ENCODE measurements at places on chromosomes 16 and 17.

- H3K27ac ChIP-seq: no peak overlapping the region
- H3K36me3 ChIP-seq: no peaks in the 10 kb centered on the region
- no peaks in the 10 kb centered on the region for H3K4me1 ChIP-seq
- H3K4me3 ChIP-seq: no peak overlapping the region
- no peaks in the 10 kb centered on the region for H3K27me3 ChIP-seq
Observed at GRCh38 chr16:26128296-26128695, 436.5 kb downstream of the HS3ST4 start.

- no peak overlapping the region for H3K27ac ChIP-seq
- H3K4me3 ChIP-seq: no peak overlapping the region
- no peaks in the 10 kb centered on the region for H3K27me3 ChIP-seq
- H3K4me1 ChIP-seq: peaks cover 22% of the 10 kb centered on the region
- H3K36me3 ChIP-seq: no peaks in the 10 kb centered on the region
Observed at GRCh38 chr16:9908613-9909012, 273.6 kb downstream of the GRIN2A start.

GRCh38 chr17:9266697-9267117 is 245.4 kb downstream of the NTN1 start:
- DNase-seq: no peak
- H3K4me1 ChIP-seq: no peaks in the 10 kb centered on the region
- no peaks in the 10 kb centered on the region for H3K27me3 ChIP-seq
- no peak overlapping the region for H3K4me3 ChIP-seq
- no peaks in the 10 kb centered on the region for H3K36me3 ChIP-seq

DNA sequence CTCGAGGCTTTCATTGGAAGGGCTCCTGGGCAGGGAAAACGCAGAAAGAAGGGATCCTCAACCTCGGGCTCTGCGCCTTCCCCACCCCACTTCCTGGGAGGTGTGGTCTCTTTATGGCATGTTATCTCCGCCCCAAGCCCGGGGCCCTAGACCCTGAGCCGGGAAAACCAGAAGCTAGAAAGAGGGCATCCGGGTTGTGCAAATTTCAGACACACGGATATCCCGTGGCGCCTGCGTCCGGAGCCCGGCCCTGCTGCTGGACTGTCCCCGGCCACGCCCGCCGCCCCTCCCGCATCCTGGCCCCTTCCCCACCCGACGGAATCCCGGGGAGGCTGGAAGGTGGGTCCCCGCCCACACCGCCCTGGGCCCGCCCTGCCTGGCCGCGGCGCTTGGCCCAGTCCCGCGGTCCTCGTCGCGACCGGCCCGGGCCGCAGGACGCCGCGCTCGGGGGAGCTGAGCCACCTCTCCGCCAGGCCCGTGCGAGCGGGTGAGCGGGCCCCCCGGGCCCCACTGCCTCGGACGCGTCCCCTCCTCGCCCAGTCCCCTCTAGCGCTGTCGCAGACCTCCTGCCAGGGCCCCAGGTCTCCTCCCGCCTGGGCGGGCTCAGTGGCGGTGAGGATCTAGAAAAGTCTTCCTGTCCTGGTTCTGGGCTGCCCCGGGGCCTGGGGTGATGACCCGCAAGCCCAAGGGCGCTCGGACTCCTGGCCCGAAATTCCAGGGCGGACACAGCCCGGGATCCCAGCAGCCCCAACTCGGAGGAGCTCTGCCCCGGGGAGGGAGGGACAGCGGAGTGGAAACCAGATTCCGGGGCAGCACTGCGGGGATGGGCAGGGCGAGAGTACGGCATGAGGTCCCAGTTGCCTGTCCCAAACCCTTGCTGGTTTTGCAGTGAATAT is at the start of gene SLC16A5:
SLC16A5 (plus strand) TSS at position 397 of the 896 bp plus-strand sequence. CDS start 5,683 bp downstream, outside the sequence.
- peaks cover 65% of the 10 kb centered on the region for H3K4me1 ChIP-seq
- peaks cover 72% of the 10 kb centered on the region for H3K36me3 ChIP-seq
- peak within 1 kb of the TSS; percentile 90 for H3K27ac ChIP-seq
- no peaks in the 10 kb centered on the region for H3K27me3 ChIP-seq

- no peaks in the 10 kb centered on the region for H3K4me1 ChIP-seq
- H3K27me3 ChIP-seq: peaks cover 21% of the 10 kb centered on the region
- DNase-seq: peak; percentile 20
- no peaks in the 10 kb centered on the region for H3K36me3 ChIP-seq
Observed at GRCh38 chr17:65173284-65173793, 36.2 kb downstream of the RGS9 start.

DNA sequence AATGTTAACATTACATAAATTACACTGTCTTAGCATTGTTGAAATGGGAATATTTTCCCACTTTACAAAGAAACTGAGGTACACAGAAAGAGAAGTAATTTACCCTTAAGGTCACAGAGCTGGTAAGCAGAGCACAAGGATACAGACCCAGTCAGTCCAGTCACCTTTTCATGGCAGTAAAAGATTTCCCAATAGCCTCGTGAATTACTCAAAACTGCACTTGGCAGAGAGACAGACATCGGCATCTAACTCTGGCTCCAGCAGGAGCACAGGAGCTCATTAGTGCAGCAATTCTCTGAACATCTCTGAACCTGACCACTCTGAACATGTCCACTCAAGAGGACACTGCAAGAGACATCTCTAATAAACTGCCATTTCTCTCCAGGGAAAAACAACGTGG is 3.1 kb downstream of the TEX2 start:
- no peak overlapping the region for H3K4me3 ChIP-seq
- H3K36me3 ChIP-seq: peaks cover 25% of the 10 kb centered on the region
- H3K27me3 ChIP-seq: no peaks in the 10 kb centered on the region

GRCh38 chr16:6600167-6600566 is 732.5 kb upstream of the RBFOX1 start:
- no peak for DNase-seq
- H3K27ac ChIP-seq: no peak overlapping the region
- no peak overlapping the region for H3K4me3 ChIP-seq
- no peaks in the 10 kb centered on the region for H3K4me1 ChIP-seq
- H3K27me3 ChIP-seq: no peaks in the 10 kb centered on the region

GRCh38 chr16:82949016-82949415 is 322.2 kb downstream of the CDH13 start:
- no peaks in the 10 kb centered on the region for H3K27me3 ChIP-seq
- no peak overlapping the region for H3K27ac ChIP-seq
- H3K4me1 ChIP-seq: no peaks in the 10 kb centered on the region
- DNase-seq: no peak
- no peak overlapping the region for H3K4me3 ChIP-seq

DNA sequence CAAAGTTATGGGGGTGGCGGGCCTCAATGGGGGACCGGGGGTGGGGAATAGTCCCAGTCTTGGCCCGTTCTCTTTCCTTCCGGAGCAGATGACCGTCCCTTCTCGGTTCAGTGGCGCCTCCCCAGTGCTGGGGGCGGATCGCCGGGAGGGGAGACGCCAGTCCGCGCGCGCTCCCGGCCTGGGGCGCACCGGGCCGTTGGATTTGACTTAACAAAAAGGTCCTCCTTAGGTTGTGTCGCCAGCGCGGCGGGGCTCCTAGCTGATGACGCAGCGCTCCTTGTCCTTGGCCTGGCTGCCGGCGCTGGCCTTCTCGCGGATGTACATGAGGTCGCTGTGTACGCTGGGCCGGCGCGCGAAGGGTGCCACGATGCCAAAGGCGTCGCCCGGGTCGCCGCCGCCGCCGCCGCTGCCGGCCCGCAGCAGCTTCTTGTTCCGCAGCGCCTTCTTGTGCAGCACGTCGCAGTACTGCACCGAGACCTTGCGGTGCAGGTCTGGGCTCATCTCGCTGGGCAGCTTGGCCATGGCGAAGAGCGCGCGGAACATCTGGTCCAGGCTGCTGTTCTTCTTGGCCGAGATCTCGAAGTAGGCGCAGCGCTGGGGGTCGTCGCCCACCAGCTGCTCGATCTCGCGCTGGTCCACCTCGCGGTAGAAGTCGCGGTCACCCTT is 1.2 kb downstream of the RASD1 start:
- no peak for DNase-seq
- H3K27ac ChIP-seq: no peak overlapping the region
- peaks cover 9% of the 10 kb centered on the region for H3K36me3 ChIP-seq
